Progenitor cell of endocrine pancreas (in vitro differentiated cells): ENCODE measurements at places on chromosomes 16 and 17. TPM values are rescaled to one million over a fixed set of nuclear protein-coding genes. Genes with fewer than 3 reads are reported as not detected.

Gene ZFP3
- total RNA-seq, result 0.98 and 1.3 TPM in 2 replicates

DNA sequence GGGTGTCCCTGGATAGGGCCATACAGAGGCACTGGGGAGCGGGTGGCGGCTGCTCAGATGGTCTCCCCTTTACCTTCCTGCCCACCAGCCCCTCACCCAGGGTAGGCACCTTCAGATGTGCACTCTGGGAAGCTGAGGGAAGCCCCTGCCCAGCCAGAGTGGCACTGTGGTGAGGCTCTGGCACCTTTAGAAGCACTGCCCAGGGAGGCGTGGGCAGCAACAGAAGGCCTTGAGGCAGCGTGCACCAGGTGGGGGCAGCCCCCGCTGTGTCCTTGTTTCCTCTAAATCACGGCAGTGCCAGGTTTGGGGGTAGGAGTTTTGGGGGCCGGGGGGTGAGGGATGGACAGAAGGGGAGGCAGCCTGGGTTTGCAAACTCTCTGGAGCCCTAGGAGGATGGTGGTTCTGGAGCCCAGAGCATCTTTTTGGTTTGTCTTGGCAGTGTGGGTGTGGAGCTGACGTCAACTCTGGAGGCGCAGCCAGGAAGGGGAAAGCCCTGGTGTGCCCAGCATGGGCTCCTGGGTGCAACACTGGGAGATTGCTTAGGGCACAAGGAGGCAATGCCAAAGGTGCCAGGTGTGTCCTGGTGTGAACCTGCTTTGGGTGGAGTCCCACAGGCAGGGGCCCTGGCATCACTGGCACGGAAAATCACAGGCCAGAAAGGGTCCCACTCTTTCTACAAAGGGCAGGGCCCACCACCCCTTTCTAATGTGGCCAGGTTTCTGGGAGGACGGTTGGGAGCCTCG lies 23.1 kb upstream of the CDC42EP4 start:
- DNase-seq, result no peak

DNA sequence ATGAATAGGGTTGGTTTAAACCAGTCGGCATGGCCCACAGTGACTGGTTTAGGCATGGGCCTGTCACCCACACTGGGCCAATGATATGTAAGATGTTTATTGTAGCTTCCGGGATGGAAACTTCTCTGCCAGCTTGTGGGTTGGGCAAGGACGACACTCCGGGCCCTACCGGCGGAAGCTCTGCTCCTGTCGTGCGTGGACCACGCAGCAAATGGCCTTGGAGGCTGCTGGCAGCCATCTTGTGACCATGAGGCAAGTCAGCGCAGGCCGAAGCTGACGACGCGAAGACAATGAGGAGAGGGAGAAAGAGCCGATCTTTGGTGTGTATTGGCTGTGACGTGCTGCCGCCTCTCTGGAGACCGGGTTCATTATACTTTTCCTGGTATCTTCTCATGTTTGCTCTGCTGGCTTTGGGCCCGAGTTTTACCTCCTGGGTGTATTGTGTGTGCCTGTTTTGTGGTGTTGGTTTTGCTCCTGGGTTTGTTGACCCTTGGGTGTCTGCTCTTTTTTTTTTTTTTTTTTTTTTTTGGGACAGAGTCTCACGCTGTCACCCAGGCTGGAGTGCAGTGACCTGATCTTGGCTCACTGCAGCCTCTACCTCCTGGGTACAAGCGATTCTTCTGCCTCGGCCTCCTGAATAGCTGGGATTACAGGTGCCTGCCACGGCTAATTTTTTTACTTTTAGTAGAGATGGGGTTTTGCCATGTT lies 15.4 kb downstream of the SLC25A10 start:
- no peak for DNase-seq

- no peak for DNase-seq
Observed at GRCh38 chr16:67897231-67897630, 4.2 kb downstream of the PSKH1 start.

DNA sequence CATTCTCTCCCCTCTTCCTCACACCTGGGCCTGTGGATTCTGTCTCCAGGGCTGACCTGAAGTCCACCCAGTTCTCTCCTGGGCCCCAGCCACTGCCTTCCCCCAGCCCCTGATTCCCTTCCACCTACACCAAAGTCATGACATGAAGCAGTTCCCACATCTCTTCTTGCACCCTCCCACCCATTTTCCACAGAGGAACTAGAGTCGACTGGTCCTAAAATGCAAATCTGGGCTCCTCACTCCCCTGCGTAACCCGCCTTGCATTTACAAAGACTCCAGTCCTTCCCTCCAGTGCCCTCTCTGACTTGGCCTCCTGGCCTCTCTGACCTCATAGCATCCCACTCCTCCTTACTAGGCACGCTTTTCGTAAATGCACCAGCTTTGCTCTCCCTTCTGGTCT lies 14.8 kb downstream of the COX6A2 start:
- no peak for DNase-seq

Gene SULT1A2
- total RNA-seq, result 3.2 and 3.9 TPM in 2 replicates

GRCh38 chr16:88194397-88195268 lies 188.1 kb upstream of the ZNF469 start:
- DNase-seq, result no peak

DNA sequence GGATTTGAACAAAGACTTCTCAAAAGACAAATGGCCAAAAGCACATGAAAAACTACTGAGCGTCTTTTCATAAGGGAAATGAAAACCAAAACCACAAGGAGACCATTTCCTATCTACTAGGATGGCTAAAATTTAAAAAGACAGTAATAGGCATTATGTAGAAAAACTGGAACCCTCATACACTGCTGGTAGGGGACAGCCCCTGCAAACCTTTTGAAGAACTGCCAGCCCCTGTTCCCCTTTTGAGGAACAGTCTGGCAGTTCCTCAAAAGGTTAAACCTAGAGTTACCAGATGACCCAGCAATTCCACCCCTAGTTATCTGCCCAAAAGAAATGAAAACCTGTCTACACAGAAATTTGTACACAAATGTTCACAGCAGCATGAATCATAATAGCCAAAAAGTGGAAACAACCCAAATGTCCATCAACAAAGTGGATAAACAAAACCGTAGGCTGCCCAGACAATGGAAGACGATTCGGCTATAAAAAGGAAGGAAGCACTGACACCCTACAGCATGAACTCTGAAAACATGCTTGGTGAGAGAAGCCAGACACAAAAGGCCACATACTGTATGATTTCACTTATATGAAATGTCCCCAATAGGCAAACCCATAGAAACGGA lies 22.9 kb downstream of the CDIP1 start:
- no peak for DNase-seq

DNA sequence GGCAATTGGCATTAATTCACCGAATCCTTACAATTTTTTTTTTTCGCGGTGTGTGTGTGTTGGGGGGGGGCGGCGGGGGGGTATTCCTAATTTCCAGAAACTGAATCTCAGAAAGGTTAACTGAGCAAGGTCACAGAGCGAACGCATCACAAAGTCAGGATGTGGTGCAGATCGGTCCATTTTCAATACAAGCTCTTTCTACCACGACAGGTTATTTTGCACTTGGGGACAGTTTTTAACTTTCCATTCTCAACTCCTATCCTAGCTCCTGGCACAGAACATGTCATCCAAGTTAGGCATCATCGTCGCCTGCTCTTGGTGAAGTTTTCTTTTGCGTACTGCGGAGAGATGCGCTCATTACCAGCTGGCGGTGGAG lies 15.4 kb upstream of the ERN1 start:
- DNase-seq, result no peak
